ENCODE measurements at places on chromosomes 3 and 15.
A peak's percentile ranks its signal among the peaks of the same experiment; 100 is the strongest.

DNA sequence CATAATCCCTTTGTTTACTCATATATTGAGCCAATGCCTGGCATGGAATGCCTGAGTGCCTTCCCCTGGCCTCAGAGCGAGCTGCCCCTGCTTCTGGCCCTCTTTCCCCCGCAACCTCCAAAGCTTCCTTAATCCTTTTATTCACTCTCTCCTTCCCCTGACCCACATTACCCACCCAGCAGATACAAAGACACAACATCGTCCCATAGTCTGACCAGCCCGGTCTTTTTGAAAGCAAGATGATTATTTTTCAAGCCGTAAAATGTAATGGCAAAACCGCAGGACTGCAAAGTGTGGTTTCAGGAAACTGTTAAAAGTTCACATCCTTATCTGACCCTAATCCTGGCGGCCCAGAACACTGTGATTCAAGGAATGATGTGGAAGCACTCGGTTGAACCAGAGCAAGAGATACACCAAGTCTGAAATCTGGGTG is 78.4 kb upstream of the LRTM1 start:
- no peak for DNase-seq

- DNase-seq = no peak
These were observed 42.3 kb upstream of the USP3 start for GRCh38 chr15:63462088-63462487.

GRCh38 chr3:55305696-55306485 is 181.2 kb downstream of the WNT5A start:
- no peak for DNase-seq

DNA sequence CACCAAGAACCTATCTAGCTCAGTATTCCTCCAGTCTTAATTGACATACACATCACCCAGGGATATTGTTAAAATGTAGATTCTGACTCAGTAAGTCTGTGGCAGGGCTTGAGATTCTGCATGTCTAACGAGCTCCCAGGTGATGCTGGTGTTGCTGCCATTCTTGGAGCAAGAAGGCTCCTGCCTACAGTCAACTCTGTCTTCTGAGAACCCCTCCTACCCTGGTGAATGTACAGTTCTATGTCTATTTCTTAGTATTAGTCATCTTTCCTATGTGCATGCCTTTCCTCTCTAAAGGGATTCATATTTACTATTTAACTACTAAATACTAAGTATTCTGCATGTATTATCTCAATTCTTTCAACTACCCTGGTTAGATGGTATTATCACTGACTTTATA is 268.7 kb downstream of the EDEM1 start:
- DNase-seq = no peak

GRCh38 chr3:32004113-32004765 is 22.7 kb downstream of the ZNF860 start:
- DNase-seq = no peak

DNA sequence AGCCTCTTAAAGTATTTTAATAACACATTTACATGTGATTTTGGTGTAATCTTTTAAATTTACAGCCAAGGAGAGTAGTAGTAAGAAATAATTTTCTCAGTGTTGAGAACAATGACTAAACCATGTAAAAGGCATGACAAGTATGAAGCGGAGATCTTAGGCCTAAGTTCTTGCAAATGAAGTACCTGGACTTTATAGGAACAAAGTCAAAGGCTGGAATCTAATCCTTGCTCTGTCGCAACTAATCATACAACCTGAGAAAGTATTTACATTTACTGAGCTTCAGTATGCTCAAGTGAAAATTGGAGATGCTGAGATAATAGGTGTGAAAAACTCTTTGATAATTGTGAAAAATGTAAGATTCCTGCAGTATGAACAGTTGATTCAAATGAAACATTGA is 86.4 kb upstream of the VGLL3 start:
- DNase-seq = no peak

DNA sequence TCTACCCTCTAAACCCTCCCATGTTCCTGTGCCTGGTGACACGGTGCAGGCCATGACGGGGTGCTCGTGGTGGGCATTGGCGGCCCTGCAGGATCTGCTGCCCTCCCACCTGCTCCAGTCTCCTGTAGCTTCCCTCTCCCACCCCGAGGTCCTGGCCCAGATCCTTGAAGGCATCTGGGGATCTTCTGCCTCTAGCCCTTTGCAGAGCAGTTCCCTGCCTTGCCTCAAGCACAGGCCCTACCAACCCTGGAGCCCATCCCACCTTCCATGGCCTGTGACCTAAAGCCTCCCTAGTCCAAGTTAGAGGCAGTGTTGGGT is 27.5 kb upstream of the SEC13 start:
- DNase-seq = no peak

GRCh38 chr15:47514200-47514652 is 203.1 kb upstream of the SEMA6D start:
- DNase-seq = no peak

DNA sequence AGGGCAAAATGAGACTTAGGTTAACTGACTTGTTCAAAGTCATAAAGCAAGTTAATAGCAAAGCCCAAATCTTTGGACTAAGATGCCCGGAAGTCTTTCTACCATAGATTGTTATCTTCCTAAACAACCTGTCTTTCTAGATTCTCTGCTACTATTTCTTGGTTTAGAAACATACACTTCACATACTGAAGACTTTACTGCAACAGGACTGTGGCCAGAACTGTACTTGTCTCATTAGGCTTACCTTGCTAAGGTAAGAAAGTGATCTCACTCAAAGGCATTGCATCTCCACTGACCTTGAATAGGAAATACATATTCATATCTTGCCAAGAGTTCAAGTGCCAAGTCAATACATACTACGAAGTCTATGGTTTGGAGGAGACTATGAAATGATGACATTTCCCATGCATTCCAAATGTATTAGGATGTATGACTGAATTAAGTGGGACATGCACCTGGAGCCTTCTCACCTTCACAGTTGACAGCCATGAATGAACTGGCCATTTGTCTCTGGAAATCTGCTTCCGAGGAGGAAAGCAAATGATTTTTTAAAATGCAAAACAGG is 5.0 kb downstream of the ZDHHC3 start:
- DNase-seq = no peak

GRCh38 chr3:137008976-137009375 is 51.2 kb downstream of the IL20RB start:
- DNase-seq = no peak

GRCh38 chr3:108134555-108134880 is 43.7 kb upstream of the CD47 start:
- DNase-seq = no peak

- no peak for DNase-seq
These were observed 70.1 kb downstream of the HOMER2 start for GRCh38 chr15:82882273-82882928.

- DNase-seq = no peak
These were observed 42.4 kb upstream of the CMTM8 start for GRCh38 chr3:32195995-32196540.

DNA sequence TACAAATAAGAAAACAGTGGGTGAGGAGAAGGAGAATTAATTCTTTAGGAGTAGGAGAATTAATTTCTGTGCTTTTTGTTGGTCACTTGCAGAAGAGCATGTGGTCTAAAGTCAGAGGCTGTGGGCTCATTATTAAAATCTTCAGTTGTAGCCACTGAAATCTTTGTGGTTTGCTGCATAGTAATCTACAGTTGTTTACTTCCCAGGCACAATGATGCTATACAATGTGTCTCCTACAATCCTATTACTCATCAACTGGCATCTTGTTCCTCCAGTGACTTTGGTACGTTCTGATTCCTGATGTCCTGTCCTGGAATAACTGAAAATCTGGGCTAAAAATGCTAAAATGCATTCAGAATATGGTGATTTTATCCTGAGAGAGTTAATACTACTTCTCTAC is 21.0 kb downstream of the IFT122 start:
- no peak for DNase-seq

GRCh38 chr3:71025010-71025409 is 558.5 kb downstream of the FOXP1 start:
- no peak for DNase-seq

- DNase-seq = peak; percentile 89
These were observed 2.2 kb downstream of the SNX22 start for GRCh38 chr15:64153480-64154367.

GRCh38 chr3:52372822-52373504 is 56.8 kb downstream of the DNAH1 start:
- no peak for DNase-seq

DNA sequence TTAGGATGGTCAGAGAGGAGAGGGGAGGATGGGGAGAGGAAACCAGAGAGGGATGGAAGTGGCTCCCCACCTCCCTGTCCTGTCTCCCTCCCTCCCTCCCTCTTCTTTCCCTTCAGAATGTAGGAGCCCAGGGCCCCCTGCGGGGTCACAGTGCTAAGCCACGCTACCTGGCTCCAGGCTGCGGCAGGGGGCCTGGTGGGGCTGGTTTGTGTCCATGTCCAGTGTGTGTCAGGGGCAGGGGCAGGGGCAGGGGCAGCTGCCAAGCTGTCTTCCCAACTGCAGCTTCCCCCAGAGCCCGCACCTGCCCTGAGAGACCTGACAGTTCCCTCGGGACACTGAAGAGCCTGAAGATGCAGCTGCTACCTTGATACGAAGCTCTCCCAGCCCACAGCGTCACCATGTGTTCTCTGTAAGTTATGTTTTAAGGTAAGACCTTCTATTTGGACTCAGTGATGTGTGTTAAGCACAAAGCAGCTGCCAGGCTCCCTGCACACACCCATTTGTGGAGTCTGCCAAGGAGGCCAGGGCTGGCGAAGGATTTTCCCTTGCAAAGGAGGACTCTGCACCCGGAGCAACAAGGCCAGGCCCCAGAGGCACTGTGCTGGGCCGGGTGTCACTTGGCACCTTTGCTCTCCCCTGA is 121.8 kb upstream of the SMAD3 start:
- no peak for DNase-seq

DNA sequence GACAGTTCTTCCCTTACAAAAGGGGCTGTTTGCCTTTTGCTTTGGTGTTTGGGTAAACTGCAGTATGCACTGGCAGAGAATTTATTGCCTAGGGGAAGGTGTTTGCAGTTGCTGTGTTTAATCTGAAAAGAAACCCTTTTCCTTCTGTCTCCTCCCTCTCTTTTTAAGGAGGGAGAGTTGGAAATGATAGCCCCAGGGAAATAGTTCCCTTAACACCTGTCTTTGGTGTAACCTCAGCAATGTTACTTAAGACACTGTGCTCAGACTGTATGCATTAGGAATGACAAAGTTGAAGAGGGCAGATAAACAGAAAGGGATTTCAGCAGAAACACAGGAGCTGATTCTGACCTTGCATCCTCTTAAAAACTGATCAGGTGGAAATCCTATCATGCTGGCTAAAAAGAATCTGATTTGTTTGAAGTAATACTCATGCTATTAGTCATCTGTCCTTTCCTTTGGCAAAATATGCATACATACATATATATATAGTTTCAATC is 125.4 kb downstream of the TP63 start:
- no peak for DNase-seq

- no peak for DNase-seq
These were observed 5.1 kb downstream of the SPTBN5 start for GRCh38 chr15:41888662-41889253.

GRCh38 chr3:32128936-32129335 is 22.5 kb downstream of the GPD1L start:
- no peak for DNase-seq

Data from left forelimb (tissue), 1 donor.